Nasal cavity respiratory epithelium epithelial cell of viscerocranial mucosa (primary cell): ENCODE measurements at places on chromosomes 16 and 17. TPM values are rescaled to one million over a fixed set of nuclear protein-coding genes. Genes with fewer than 3 reads are reported as not detected.

The MGAT5B gene
- total RNA-seq: under 0.01 and 0.07 TPM in 2 replicates

The KRT12 gene
- total RNA-seq: not detected in 2 replicates

The CLDN7 gene
- total RNA-seq: 453 and 573 TPM in 2 replicates

The DVL2 gene
- 62.4 and 66.6 TPM in 2 replicates for total RNA-seq

The SDK2 gene
- total RNA-seq: 4.4 and 41.1 TPM in 2 replicates

The ITGAX gene
- total RNA-seq: under 0.01 TPM in 1 of 2 replicates, not detected in the other

The FTO gene
- total RNA-seq: 40.7 and 93.8 TPM in 2 replicates

The TPSAB1 gene
- not detected in 2 replicates for total RNA-seq

The GCGR gene
- 0.07 TPM in 1 of 2 replicates, not detected in the other for total RNA-seq

The LRRC46 gene
- total RNA-seq: 0.07 TPM in 1 of 2 replicates, not detected in the other

The TBC1D3D gene
- under 0.01 and 0.07 TPM in 2 replicates for total RNA-seq

The TMEM220 gene
- total RNA-seq: under 0.01 and 0.36 TPM in 2 replicates

The OR3A3 gene
- total RNA-seq: not detected in 2 replicates

The FOXN1 gene
- under 0.01 and 0.14 TPM in 2 replicates for total RNA-seq

The DPEP3 gene
- total RNA-seq: not detected in 2 replicates

The MT1A gene
- total RNA-seq: not detected in 2 replicates
